ENCODE measurements at places on chromosomes 11 and 22. TPM values are rescaled to one million over a fixed set of nuclear protein-coding genes. Genes with fewer than 3 reads are reported as not detected.

The PRODH gene
- not detected for total RNA-seq

- DNase-seq = no peak
Measured at GRCh38 chr22:46969961-46970360, 207.5 kb downstream of the TBC1D22A start.

- no peak for DNase-seq
Measured at GRCh38 chr11:84014539-84014938, 728.4 kb upstream of the CCDC90B start.

- no peak for DNase-seq
Measured at GRCh38 chr11:104968355-104968855, at the start of gene CASP4. CASP4 (minus strand) TSS chr11:104968574; CDS start chr11:104968525, 49 bp downstream.

GRCh38 chr22:43921370-43921769 is 2.2 kb upstream of the PNPLA3 start:
- no peak for DNase-seq

GRCh38 chr11:75760710-75761493 is 7.7 kb upstream of the DGAT2 start:
- no peak for DNase-seq

DNA sequence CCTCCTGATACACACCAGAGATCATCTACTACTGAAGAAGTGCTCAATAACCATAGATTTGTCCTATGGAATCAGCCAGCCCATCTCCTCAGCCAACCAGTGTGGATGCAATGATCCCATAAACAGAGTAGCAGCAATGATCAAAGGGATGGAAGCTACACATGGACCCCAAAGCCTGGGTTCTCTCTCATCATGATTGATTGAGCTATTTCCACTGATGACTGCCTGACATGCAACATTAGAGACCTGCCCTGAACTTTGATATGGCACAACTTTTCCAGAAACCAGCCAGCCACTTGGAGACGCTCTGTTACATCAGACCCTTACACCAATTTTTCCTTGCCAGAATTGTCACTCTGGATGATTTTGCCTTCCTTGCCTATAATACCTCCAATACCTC is 471.6 kb downstream of the BUD13 start:
- DNase-seq = no peak

GRCh38 chr22:29706486-29706885 is 13.3 kb upstream of the CABP7 start:
- no peak for DNase-seq
